Muscle of back (tissue), 13 donors: ENCODE measurements at places on chromosomes 7 and 10.

GRCh38 chr7:151509670-151510333, 9.9 kb downstream of the RHEB start:
- no peak for DNase-seq

DNA sequence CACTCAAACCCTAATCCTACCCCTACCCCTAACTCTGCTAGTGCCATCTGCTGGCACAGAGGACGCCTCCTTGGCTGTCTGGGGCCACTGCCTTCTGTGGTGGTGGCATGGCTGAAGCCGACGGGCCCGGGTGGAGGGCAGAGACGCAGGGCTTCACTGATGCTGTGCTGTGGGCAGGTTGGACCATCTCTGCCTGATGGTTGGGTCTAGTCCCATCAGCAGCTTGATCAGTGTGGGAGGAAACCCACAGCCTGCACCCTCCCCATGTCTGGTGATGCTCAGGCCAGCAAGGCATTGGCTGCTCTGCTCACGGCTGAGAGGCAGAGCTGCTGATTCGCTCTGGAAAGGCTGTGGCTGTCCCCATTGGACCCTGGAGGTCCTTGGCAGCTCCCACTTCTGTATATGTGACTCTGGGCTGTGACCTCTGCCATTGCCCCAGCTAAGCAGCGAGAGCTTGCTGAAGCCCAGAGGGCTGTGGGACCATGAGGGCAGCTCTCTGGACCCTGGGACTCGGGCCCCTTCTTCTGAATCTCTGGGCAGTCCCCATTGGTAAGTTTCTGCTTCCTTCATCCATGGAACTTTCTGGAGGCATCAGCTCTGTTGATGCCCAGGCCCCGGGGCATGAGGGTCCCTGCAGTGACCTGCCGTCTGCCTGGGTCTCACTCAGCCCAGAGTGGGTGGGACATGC, at the start of gene SCART1:
Gene SCART1 (plus strand): TSS at position 430 of the 688 bp plus-strand sequence. CDS start 53 bp downstream, at position 483.
- DNase-seq, result no peak

DNA sequence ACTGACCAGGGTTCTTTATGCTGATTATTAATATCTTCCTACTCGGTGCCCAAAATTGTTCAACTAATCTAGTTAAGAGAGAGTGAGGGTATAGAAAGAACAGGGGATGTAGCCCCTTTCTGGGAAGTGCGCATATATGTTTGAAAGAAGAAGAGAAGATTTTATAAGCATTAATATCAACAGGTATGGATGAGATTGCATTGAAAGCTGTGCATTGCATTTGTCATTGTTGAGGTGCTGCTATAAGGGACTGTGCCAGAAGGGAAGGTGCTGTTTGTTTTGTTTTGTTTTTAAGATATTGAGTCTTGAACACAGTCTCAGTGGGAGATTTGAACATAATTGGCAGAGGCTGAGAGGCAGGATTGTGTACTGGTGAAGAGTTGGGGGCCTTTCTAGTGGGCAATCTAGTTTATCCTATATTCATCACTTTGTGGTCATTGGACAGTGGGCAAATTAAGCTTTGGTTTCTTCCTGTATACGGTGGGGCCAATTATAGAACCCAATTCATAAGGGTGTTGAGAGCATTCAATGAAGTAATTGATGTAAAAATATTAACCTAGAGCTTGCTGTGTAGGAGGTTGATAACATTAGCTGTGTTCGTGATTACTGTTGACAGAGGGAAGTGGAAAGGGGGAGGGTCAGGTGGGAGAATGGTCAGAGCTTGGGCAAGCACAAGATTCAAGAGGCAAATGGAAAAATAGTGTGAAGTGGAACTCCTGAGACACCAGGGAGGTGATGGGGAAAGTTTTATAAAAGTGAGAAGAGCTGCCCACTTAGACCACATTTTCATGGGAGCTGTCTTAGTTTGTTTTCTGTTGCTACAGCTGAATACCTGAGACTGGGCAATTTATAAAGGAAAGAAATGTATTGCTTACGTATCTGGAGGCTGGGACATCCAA, 19.9 kb upstream of the PCGF5 start:
- DNase-seq, result no peak

DNA sequence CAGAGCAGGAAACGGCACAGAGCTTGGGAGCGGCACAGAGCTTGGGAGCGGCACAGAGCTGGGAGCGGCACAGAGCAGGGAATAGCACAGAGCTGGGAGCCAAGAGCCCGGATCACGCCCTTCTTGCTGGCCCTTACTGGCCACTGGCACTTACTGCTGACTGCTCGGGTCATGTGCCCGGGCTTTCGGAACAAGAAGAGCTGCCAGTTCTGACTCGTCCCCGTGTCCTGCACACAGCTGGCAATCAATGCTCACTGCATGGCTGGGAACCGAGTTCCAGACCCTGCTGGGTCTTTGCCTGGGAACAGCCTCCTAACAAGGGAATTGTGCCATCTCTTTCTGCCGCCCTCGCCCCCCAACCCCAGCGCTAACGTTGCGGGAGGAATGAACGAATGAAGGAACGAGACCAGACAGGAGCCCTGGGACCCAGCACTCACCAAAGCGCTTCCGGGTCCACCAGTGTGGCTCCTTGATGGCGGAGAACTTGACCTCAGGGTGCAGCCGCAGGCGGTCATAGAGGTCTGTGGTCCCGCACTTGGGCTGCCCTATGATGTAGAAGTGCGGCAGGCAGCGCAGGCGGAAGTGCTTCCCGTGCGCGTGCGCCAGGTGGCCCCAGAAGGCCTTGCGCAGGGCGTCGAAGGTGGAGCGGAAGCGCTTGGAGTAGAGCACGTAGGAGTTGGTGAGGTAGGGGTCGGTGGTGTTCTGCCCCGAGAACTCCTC, 49.1 kb downstream of the CHST15 start:
- no peak for DNase-seq

DNA sequence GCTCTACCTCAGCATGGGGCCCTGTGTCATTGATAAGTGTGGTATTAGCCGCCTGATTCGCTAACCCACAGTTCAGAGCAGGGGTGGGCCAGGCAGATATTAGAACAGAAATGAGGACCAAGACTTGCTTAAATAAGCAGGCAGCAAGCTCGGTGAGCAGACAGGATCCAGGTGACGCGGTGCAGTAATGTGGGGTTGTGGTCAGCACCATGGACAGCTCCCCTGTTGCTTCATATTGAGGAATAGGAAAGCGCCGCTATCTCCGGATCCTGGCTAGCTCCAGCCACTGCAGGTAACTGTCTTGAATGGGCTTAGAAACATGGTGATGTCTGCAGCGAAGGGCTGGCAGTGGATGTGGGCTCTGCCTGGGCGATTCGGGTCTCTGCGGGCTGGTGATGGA, 51.3 kb upstream of the GPR26 start:
- peak; percentile 51 for DNase-seq

DNA sequence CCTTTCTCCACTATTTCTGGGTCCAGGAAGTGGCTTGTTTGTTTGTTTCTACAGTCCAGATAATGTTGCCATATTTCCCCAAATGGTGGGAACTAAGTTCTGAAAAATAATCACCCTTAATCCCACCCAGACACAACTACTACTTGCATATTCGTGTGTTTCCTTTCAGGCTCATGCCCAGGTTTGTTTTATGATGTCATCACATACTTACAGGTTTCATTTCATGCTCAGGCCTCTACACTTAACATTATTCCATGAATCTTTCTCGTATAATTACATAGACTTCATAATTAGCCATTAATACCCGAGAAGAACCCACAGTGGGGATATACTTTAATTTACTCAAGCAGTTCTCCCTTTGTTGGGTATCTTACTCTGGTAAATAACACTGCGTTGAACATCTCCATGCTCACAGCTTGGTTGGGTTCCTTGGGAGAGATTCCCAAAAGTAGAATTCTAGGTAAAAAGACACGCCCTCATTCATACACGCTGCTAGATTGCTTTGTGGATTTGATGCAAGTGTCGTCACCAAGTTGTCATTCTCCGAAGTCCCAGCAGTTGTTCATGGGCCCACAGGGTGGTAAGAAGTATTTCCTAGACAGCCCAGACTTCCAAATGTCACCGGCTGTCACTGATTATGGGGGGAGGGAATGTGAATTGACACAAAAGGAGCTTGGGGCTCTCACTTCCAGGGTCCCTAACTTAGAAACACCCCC, 42.6 kb downstream of the UNC5B start:
- no peak for DNase-seq

DNA sequence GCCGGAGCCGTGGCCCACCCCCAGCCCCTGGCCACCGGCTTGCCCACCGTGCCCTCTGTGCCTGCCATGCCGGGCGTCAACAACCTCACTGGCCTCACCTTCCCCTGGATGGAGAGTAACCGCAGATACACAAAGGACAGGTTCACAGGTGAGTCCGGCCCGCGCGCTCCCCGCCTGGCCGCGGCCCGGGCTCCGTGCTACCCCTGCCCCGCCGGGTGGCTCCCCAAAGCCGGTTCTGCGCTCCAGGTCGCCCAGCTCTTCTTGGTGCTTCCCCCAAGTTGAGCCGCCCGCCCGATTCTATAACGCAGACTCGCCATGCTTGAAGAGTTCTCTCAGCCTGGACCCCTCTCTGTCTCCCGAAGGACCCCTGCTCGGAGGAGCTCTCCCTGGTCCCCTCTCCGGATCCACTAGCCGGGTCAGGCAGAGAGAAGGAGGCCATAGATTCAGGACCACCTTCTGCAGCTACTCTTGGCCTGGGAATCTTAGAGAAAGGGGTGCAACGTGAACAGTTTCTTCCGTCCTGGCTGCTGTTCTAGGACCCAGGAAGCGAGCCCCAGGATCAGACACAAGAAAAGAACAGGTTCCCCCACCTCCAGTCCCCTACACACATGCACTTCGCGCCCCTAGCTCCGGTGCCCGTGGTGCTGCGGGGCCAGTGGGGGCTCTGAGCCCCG, 999 bp downstream of the TLX1 start:
- DNase-seq, result no peak
